ENCODE measurements at places on chromosomes 5 and 9. TPM values are rescaled to one million over a fixed set of nuclear protein-coding genes. Genes with fewer than 3 reads are reported as not detected.

DNA sequence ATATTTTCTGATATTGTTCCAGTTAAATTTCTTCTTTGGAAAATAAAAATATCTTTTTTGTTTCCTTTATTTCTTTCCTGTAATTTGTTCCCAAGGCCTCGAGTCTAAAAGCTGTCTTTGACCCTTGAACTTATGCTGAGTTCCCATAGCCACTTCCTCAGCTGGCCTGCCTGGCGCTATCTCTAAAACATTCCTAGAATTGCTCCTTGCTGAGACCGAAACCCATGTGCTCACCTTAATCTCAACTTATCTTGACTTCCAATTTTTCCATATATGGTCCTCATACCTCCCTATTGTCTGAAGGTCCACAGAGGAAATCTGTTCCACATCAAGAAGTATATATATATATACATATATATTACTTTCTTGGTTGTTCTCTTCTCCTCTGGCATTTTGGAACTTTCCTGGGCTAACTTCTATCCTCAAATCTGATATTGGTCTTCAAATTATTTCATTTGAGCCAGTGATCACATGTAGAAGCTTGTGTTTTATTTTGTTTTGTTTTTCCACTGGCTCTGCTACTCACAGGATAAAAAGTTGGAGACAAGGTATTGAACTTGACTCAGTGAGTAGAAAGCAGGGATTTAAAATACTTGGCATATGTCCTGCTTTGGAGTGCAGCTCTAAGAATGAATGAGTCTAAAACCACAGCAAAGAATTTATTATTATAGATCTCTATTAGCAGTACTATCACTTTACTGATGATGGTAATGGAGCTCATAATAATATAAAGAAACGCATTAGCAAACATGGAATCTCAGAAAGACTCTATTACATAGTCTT lies 45.2 kb downstream of the ENC1 start:
- DNase-seq = no peak
- no peak overlapping the region for H3K4me3 ChIP-seq
- no peaks in the 10 kb centered on the region for H3K4me1 ChIP-seq
- no peaks in the 10 kb centered on the region for H3K36me3 ChIP-seq

ZNF883 gene
- total RNA-seq = 0.64 TPM

PCDHGB5 gene
- total RNA-seq = 0.16 TPM

PTCD2 gene
- 5.8 TPM for total RNA-seq

NEUROG1 gene
- not detected for total RNA-seq

- no peak overlapping the region for H3K27ac ChIP-seq
- H3K4me3 ChIP-seq = no peak overlapping the region
- no peak for DNase-seq
- H3K4me1 ChIP-seq = no peaks in the 10 kb centered on the region
- H3K36me3 ChIP-seq = no peaks in the 10 kb centered on the region
Observed at GRCh38 chr5:76152700-76153099, 69.5 kb downstream of the SV2C start.

UBTD2 gene
- 3.2 TPM for total RNA-seq

RMRP gene
- total RNA-seq = 6,258 TPM

DNA sequence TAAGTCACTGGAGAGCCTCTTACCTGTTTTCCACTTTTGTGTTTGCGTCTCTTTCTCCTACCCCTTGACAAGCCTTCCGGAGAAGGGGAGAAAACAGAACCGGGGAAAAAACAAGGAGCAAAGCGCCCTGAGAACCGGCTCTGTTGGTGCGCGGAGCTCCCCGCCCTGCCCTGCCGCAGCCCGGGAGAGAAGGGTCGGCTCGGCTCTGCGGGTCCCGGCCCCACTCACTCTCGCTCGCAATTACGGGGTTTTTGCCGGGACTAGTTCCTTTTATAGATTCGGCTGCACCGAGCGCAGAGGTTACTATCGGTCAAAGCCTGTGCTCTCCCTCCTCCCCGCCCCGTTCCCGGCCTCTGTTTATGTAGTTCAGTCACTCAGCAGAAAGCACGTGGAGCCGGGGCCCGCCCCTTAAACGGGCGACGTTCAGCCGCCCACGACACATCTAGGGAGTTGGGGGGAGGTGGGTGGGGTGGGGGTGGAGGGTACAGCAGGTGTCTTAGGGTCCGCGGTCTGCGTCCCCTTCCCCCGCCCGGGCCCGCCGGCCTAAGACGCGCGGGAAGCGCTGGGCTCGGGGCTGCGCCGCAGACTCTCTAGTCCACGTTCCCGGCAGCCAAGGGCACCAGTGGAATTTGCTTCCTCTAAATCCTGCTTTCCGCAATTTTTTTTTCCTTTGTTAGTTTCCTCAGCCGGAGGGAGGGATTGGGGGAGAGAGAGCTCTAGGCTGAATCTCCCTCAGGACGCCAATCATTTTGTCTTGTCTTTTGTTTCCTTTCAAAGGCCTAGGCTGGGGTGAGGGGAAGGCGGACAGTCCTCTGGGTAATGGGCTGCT lies at the start of gene ABCA1:
TSS of gene ABCA1 (minus strand) at position 244 of the 829 bp plus-strand sequence. CDS start 24,476 bp downstream, outside the sequence.
- H3K27ac ChIP-seq = peak within 1 kb of the TSS; percentile 70
- H3K36me3 ChIP-seq = no peaks in the 10 kb centered on the region
- H3K4me3 ChIP-seq = peak within 1 kb of the TSS; percentile 84
- no peaks in the 10 kb centered on the region for H3K27me3 ChIP-seq
- DNase-seq = peak; percentile 82

GRCh38 chr5:2149195-2149539 lies 266.4 kb upstream of the IRX4 start:
- no peaks in the 10 kb centered on the region for H3K36me3 ChIP-seq
- H3K4me3 ChIP-seq = no peak overlapping the region
- H3K27me3 ChIP-seq = no peaks in the 10 kb centered on the region
- H3K4me1 ChIP-seq = no peaks in the 10 kb centered on the region
- no peak for DNase-seq

- no peaks in the 10 kb centered on the region for H3K36me3 ChIP-seq
- DNase-seq = no peak
- H3K27ac ChIP-seq = peak overlapping the region; percentile 20
- no peaks in the 10 kb centered on the region for H3K4me1 ChIP-seq
- H3K4me3 ChIP-seq = no peak overlapping the region
Observed at GRCh38 chr5:139593716-139594319, 32.7 kb downstream of the UBE2D2 start.

DNA sequence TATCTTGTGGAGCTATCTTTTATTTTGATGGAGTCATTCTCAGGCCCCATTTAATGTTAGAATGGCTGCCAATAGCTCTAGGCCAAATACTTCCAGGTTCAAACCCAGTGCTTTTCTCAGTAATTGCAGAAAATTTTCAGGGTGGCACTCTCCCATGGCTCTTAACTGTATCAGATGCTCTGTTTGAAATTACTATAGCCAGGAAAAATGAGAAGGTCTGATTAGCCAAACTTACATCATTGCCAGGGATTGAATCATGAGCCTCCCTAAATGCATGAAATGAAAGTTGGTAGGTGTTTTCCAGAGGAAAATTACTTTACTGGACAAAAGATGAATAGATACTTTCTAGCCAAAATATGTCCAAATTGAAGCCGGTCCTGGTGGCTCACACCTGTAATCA lies 404.8 kb downstream of the MAT2B start:
- H3K4me1 ChIP-seq = no peaks in the 10 kb centered on the region
- H3K27me3 ChIP-seq = no peaks in the 10 kb centered on the region
- no peak overlapping the region for H3K27ac ChIP-seq

LHFPL2 gene
- total RNA-seq = not detected

- H3K36me3 ChIP-seq = no peaks in the 10 kb centered on the region
- H3K27ac ChIP-seq = no peak overlapping the region
- H3K4me1 ChIP-seq = peaks cover 3% of the 10 kb centered on the region
- H3K4me3 ChIP-seq = peak overlapping the region; percentile 48
Observed at GRCh38 chr5:5523066-5523505, 100.6 kb downstream of the ICE1 start.

- H3K27ac ChIP-seq = no peak overlapping the region
- H3K36me3 ChIP-seq = no peaks in the 10 kb centered on the region
- no peak for DNase-seq
- no peak overlapping the region for H3K4me3 ChIP-seq
Observed at GRCh38 chr5:38551030-38552017, 5.1 kb downstream of the LIFR start.

- H3K27ac ChIP-seq = no peak overlapping the region
- DNase-seq = no peak
- H3K27me3 ChIP-seq = no peaks in the 10 kb centered on the region
- H3K36me3 ChIP-seq = no peaks in the 10 kb centered on the region
Observed at GRCh38 chr9:93457006-93457405, 3.6 kb upstream of the FAM120AOS start.

PCDHA9 gene
- not detected for total RNA-seq

DNA sequence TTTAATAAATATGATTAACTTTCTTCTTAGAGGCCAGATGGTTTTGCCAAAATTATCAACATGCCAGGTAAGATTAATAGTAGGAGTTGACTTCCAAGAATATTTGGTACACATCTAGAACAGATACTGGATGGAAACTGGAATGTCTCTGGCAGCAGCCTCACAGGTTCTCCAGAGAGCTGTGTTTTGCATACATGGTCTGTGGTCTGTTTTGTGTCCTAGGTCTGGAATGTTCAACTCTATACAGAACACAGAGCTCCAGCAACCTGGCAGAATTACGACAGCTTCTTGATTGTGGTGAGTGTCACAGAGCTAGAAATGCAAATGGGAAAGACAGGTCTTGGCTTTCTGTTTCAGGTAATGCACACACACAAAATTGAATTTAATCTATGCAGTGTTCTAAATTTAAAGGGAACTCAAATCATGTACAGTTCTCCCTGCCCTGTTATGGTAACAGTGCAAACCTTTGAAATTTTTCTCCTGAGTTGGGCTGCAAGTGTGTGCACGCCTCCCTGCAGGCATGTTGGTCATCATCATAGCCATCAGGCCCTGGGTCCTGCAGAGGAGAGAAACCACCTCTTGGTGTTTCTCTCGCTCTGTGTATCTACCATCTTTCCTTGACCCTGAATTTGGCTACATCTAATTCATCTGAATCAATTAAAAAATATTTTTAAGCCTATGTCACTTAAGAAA lies 58.3 kb downstream of the PIK3R1 start:
- peak overlapping the region; percentile 54 for H3K27ac ChIP-seq
- H3K36me3 ChIP-seq = no peaks in the 10 kb centered on the region
- H3K4me3 ChIP-seq = no peak overlapping the region
- H3K27me3 ChIP-seq = no peaks in the 10 kb centered on the region

DNA sequence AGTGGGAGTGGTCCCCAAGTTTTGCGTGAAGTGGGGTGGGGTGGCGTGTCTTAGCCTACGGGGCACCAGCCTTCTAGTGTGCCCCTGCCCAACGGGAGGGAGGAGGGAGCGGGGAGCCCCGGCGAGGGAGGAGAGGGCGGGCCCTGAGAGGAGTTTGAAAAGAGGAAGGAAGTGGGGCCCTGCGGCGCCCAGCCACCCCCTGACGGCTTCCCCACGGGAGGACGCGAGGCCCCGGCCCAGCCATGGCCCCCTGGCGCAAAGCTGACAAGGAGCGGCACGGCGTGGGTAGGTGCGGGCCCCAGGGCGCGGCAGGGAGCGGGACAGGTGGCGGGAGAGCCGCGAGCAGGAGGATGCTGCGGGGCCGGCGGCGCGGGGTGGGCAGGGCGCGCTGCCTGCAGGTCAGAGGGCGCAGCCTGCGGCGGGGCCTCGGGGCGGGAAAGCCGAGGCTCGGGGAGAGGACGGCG lies at the start of gene DOCK2:
TSS of gene DOCK2 (plus strand) at position 191 of the 464 bp plus-strand sequence. CDS start at position 243, 52 bp downstream.
- H3K4me3 ChIP-seq = peak within 1 kb of the TSS; percentile 97
- peaks cover 4% of the 10 kb centered on the region for H3K36me3 ChIP-seq
- peak; percentile 61 for DNase-seq
- H3K4me1 ChIP-seq = peaks cover 38% of the 10 kb centered on the region
- no peaks in the 10 kb centered on the region for H3K27me3 ChIP-seq

PDZD2 gene
- total RNA-seq = 2.7 TPM

- no peak overlapping the region for H3K27ac ChIP-seq
- H3K27me3 ChIP-seq = no peaks in the 10 kb centered on the region
- no peaks in the 10 kb centered on the region for H3K36me3 ChIP-seq
- no peak for DNase-seq
Observed at GRCh38 chr5:133846478-133847226, 121.8 kb downstream of the C5orf15 start.

DNA sequence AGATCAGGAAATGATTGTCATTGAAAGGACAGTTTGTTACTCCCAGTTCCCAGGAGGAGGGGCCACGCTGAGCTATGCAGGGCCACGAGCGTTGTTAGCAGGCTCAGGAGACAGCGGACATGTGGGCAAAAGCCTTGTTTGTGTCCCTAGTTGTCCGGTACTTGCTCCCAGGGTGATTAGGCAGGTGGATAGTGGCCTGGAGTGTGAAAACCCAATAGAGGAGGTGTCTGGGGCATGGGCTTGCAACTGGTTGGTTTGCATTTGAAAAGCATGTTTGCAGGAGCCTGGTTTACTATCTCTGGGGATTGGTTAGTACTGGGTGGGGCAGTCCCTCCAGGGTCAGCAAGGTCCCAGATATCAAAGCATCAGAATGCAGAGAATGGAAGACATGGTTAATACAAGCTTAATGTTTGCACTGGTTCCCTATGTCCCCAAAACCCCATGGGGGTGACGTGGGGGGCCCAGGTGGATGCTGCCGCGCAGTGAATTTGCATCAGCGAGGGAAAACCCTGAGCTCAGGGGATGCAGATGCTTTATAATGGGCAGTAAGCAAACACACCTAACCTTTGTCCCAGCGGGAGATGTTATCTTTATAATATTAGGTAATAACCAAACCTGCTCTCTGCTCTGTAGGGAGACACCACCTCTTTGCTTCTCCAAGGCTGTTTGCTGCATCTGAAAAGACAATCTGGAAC lies 39.7 kb downstream of the ROPN1L start:
- H3K36me3 ChIP-seq = no peaks in the 10 kb centered on the region
- no peaks in the 10 kb centered on the region for H3K4me1 ChIP-seq
- no peaks in the 10 kb centered on the region for H3K27me3 ChIP-seq
- no peak for DNase-seq

DNA sequence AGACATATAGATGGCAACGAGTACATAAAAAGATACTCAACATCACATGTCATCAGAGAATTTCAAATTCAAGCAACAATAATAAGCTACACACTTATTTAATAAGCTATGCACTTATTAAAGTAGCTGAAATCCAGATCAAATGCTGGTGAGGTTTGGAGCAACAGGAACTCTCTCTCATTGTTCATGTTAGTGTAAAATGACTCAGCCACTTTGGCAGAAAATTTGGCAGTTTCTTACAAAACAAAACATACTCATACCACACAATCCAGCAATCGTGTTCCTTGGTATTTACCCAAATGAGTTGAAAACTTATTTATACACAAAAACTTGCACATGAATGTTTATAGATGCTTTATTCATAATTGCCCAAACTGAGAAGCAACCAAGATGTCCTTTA lies 131.5 kb upstream of the NFIL3 start:
- no peaks in the 10 kb centered on the region for H3K36me3 ChIP-seq
- H3K27ac ChIP-seq = no peak overlapping the region
- H3K27me3 ChIP-seq = no peaks in the 10 kb centered on the region
- H3K4me3 ChIP-seq = no peak overlapping the region
- no peak for DNase-seq

GRCh38 chr5:149423049-149423793 lies 44.1 kb upstream of the IL17B start:
- no peaks in the 10 kb centered on the region for H3K27me3 ChIP-seq
- no peak overlapping the region for H3K27ac ChIP-seq
- DNase-seq = no peak
- no peaks in the 10 kb centered on the region for H3K36me3 ChIP-seq
- H3K4me3 ChIP-seq = no peak overlapping the region

GRCh38 chr9:121672986-121673385 lies 21.6 kb downstream of the DAB2IP start:
- H3K27me3 ChIP-seq = no peaks in the 10 kb centered on the region
- H3K4me1 ChIP-seq = no peaks in the 10 kb centered on the region
- H3K36me3 ChIP-seq = no peaks in the 10 kb centered on the region
